ENCODE measurements at places on chromosomes 5 and 9. TPM values are rescaled to one million over a fixed set of nuclear protein-coding genes. Genes with fewer than 3 reads are reported as not detected.

Gene ROR2
- 0.12 TPM for total RNA-seq

Gene PTPN3
- 0.47 TPM for total RNA-seq

Gene PDLIM7
- total RNA-seq: 7.8 TPM

Gene IFNA21
- not detected for total RNA-seq

DNA sequence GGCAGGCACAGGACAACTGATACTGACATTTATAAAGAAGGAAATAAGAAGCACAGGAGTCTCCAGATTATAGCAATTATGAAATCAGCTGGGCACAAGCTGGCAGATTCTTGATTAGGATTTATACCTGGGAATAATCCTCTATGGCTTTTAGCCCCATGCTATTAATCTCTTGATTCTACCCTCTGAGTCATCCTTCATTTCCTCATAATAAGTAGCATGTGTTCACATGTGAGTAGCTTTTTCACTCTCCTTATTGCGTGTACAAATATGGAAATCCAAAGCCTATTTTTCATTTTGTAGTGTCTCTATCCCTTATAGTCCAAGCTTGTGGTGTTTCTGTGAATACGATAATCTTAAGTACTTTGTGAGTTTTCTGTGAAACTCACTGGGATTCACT is 185.0 kb upstream of the PRLR start:
- no peaks in the 10 kb centered on the region for H3K27me3 ChIP-seq
- DNase-seq: no peak
- H3K36me3 ChIP-seq: no peaks in the 10 kb centered on the region
- no peak overlapping the region for H3K27ac ChIP-seq
- H3K4me1 ChIP-seq: no peaks in the 10 kb centered on the region

Gene COL27A1
- 0.30 TPM for total RNA-seq

DNA sequence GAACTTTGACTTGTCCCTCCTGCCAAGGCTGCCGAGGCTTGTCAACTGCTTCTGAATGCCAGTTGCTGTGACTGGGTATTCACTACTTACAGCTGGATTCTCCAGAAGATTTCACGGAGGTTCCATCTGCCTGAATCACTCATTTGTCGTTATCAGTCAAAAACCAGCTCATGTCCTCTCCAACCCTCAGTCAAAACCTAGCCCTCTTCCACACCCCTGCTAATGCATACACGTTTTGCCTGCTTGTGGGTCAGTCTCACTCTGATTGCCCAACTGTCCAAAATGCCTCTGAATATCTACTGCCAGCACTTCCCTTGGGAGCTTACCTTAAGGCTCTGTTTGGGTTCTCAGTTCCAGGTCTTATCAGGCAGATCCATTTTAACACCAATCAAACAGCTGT is 238.6 kb upstream of the TMEM161B start:
- no peak for DNase-seq
- peaks cover 9% of the 10 kb centered on the region for H3K4me1 ChIP-seq
- H3K27me3 ChIP-seq: peaks cover 3% of the 10 kb centered on the region
- no peaks in the 10 kb centered on the region for H3K36me3 ChIP-seq
- no peak overlapping the region for H3K4me3 ChIP-seq

DNA sequence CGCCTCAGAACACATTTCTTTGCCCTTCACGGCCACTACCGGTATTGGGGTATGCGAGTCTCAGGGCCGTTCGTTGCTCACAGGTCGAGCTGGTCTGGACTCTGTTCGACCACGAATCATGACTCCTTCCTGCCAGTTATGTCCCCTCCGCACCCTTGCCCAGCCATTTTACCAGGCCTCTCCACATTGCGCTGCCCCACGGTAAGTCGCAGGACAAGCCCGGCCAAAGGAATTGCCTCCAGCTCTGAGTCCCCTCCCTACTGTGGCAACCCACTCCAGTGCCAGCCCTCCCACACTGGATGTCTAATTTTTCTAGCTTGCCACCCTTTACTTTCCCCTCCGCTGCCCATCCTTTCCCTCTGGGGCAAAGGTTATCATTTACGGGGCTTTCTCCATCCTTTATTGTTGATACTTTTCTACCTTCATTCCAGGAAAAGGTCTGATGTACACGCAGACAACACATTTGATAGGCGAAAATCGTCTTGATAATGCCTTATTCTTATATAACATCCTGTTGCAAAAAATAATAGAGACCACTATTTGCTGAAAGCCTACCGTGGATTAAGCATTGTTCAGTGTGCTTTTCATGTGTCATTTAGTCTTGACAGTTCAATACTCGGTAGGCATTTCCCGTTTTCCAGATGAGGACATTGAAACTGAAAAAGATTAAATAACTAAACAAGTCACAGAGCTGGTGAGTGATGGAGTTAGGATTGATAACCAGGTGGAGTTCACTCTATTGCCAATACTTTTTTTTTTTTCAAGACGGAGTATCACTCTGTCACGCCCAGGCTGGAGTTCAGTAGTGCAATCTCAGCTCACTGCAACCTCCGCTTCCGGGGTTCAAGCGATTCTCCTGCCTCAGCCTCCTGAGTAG is 958 bp upstream of the HSPA5 start:
- peaks cover 40% of the 10 kb centered on the region for H3K4me1 ChIP-seq
- peak overlapping the region; percentile 94 for H3K4me3 ChIP-seq
- H3K36me3 ChIP-seq: peaks cover 24% of the 10 kb centered on the region
- H3K27me3 ChIP-seq: no peaks in the 10 kb centered on the region
- peak overlapping the region; percentile 94 for H3K27ac ChIP-seq

DNA sequence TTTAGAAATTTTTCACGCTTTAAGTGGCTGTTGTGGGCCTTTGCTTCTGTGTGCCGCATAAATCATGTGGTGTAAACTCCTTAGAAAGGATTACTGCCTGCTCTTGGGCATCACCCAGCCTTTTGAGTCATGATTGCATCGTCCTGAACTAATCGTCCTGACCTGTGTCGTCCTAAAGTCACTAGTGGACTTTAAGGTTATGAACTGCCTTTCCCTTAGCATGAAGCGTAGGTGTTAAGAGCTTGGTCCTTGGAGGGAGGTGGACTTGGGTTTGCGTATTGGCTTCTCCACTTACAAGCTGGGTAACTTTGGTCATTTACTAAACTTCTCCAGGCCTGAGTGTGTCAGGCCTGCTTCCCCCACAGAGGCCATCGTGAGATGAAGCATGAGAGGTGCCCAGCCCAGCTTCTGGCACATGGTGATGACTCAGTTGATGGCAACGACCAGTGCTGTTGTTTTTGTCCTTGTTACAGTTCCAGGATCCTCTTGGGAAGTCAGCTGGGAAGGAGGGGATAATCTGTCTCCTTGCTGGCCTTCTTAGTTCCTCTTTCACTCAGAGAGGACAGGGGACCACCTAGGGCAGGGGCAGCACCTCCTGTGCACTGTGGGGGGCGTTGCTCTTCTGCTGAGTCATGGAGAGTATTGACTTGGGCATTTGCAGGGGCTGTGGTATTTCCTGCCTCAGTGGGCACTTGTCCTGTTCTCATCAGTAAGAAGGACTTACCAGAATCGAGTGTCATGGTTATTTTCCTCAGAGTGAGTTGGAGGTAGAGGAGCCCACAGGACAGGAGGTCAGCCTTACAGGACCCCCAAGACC is 54.2 kb upstream of the NCS1 start:
- no peak overlapping the region for H3K4me3 ChIP-seq
- H3K4me1 ChIP-seq: no peaks in the 10 kb centered on the region
- DNase-seq: no peak
- H3K36me3 ChIP-seq: peaks cover 24% of the 10 kb centered on the region
- H3K27me3 ChIP-seq: no peaks in the 10 kb centered on the region

Gene DBH
- total RNA-seq: 0.12 TPM
